AG20443 (cell line): ENCODE measurements at places on chromosomes 16 and 17.

DNA sequence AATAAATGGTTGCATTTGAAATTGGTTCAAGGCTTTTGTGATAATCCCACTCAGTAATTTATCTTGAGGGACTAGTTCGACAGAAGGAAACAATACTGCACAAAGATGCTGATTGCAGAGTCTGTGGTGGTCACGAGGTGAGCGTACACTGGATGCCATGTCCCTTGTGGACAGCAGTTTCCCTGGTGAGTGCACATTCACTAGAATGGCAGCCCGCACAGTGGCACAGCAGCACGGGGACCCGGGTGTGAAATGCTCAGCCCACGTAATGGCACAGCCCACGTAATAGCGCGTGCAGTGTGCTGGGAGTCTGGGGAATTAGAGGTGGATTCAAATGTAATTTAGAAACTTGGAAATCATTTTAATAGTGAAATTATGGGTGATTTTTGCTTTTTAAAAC, 154.0 kb downstream of the LGALS9B start:
- no peak for DNase-seq

- DNase-seq = peak; percentile 87
Observed at GRCh38 chr16:71474864-71475263, 12.8 kb upstream of the ZNF23 start.

DNA sequence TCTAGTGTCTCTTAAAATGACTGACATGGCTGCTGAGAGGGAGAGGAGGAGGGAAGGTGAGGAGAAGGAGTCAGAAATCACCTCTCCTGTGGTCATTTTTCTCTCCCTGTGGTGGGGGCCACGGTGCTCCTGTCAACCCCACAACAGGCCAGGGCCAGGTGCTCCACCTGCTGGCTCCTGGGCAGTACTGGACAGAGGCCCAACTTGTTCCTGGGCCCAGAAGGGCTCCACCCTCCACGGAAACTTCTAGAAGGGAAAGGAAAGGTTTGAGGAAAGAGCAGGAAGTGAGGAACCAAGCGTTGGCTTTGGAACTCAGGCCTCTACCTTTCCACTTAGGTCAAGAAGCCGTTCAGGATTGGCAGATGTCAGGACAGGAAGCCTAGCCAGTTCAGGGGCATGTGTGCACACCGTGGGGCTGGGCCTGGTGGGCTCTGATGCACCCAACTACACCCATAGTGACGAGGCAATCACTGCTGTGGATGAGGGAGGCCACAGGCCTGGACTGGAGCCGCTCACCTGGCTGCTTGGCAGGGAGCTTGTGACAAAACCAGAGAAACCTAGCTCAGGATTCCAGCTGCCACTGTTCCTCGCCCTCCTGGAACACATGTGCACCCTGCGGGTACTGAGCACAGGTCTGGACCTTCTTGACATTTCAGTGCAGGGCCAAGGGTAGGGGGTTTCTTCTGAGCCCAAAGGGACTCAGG, 36.1 kb downstream of the WNT3 start:
- no peak for DNase-seq

- no peak for DNase-seq
Observed at GRCh38 chr16:1919327-1919998, 1.2 kb upstream of the HS3ST6 start.

DNA sequence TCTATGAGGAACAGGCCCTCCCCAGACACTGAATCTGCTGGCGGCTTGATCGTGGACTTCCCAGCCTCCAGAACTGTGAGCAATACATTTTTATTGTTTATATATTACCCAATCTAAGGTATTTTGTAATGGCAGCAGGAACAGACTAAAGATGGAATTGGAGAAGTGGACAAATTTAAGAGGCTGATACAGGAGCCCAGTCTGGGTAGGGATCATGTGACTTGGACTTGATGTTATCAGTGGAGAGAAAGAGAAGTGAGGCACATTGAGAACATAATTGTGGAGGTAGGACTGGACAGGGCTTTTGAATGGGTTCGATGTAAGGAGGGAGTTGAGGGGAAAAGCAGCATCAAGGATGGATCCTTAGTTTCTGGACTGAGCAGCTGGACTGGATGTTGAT, 93.8 kb downstream of the USP31 start:
- no peak for DNase-seq

DNA sequence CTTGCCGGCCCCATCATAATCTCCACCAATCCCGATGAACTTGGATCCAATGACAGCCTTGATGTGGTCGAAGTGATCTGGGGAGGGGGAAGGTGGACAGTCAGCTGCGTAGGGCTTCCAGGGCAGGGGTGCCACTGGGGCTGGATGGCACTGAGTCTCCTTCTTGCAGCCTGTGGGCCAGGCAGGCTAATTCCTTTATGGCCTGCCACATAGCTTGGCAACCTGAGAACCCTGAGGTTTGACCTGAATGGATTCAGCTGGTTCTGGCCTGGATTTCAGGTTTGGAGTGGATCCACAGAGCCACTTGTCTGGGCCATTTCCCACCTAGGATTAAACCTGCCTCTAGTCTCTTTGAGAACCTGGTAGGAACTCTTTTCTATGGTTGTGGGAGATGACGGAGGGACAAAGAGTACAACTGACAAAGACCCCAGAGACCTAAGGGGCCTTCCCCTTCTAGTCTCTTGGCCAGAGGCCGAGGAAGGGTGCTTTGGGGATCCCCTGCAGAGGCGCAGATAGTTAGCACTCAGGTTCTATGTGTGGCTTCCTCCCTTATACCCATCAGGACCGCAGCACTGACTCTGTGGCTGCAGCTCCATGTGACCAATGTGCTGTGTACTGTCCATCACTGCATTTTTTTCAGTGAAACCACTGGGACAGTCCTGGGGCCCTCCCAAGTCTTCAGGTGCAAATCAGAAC, 9.2 kb upstream of the DPEP3 start:
- DNase-seq = no peak

DNA sequence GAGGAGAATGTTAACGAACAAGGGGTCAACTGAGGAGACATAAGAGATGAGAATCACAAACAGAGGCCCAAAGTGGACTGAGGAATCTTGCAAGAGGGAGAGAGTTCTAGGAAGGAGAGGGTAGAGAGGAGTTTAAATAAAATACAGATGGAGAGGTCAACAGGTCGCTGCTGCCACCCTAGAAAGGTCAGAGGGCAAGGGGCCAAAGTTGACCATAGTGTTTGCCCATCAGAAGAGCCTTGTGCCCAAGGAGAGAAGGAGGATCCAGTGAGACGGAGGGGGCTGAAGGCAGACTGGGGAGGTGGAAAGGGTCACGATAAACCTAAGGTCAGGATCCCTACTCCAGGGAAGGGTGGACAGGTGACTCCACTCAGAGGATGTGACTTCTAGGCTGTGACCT, 6.9 kb upstream of the ITGA3 start:
- DNase-seq = no peak

- no peak for DNase-seq
Observed at GRCh38 chr16:90016339-90016950, 2.8 kb downstream of the DBNDD1 start.

DNA sequence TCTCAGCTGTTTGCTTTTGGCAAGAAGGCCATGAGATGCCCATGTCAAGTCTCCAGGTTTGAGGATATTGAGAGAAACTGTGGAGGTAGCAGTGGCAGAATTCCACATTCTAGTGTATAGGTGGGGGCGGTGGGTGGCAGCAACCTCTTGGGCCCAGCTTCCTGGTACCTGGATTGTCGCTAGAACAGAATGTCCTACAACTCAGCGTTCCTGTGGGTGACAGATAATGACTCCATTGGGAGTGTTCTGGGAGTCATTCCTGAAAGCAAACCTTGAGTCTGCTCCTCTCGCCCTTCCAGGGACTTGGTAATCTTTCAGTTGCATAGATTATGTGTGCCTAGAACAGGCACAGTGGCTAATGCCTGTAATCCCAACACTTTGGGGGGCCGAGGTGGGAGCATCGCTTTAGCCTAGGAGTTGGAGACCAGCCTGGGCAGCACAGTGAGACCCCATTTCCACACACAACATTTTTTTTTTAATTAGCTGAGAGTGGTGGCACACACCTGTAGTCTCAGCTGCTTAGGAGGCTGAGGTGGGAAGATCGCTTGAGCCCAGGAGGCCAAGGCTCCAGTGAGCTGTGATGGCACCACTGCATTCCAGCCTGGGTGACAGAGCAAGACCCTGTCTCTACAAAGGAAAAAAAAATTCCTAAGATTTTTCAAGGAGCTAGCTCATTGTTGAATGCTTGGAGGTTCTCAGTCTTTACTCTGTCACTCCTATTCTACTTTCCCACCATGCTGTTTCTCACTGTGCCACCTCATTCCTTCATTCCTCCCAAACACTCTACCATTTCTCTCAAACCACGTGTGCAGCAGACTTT, 37.9 kb upstream of the METTL16 start:
- no peak for DNase-seq

- DNase-seq = no peak
Observed at GRCh38 chr17:72518753-72519597, 398.2 kb downstream of the SOX9 start.

- DNase-seq = no peak
Observed at GRCh38 chr16:71250461-71251235, 20.1 kb upstream of the HYDIN start.

DNA sequence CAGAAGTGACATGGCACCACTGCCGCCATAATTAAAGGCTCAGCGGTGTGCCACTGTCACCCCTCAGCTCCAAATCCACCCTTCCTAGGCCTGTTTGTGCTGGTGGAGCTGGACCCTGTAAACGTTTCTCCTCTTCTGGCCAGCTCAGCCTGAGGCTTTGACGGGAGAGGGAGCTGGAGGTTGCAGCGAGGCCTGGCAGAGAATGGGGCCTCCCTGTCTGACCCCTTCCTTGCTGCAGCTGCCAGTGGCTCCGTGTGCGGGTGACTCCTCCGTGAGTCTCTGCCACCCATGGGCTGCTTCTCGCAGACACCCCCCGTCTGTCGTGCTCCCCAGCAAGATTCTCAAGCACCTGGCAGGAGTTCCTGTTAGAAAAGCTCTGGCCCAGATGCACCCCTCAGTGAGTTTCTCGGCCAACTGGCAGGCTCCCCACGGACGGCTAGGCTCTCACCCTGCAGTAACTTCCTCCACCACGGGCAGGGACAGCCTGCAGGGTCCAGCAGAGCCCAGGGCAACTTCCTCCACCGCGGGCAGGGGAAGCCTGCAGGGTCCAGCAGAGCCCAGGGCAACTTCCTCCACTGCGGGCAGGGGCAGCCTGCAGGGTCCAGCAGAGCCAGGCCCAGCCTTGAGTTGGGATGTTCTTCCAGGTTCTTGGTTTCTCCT, 4.7 kb upstream of the CHMP6 start:
- DNase-seq = no peak

GRCh38 chr16:85575920-85576319, 37.2 kb upstream of the GSE1 start:
- DNase-seq = no peak

DNA sequence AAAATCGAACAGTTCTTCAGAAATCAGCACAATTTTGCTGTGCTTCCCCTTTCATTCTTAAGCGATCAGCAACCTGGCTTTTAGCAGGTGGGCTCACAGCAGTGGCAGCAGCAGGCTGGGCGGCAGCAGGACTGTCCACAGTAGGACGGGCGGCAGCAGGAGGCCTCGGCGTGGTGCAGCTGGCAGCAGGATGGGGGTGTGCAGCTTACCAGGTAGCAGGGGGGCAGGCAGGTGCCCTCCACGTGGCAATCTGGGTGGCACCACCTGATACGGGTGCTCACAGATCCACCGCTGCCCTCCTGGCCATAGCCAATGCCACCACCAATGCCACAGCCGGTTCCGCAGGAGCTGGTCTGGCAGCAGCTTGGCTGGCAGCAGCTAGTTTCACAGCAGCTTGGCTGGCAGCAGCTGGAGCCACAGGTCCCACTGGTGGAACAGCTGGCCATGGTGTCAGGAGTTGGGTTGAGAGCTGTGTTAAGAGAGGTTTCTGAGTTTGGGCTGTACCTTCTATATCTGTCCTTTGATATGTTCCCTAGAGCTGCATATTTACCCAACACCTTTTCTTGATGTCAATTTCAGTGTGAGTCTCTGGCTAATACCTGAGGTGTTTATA, at the start of gene KRTAP1-4:
Gene KRTAP1-4, minus strand, starts transcription at position 563 of the 613 bp plus-strand sequence. Its CDS starts 117 bp downstream, at position 446.
- no peak for DNase-seq
